Stimulated activated naive CD8-positive, alpha-beta T cell treated with anti-CD3 and anti-CD28 coated beads, Interleukin-15, Interleukin-2, amounts not matched to agents 100 U/mL and 50 U/mL, for 24 hours (primary cell): ENCODE measurements at places on chromosomes 12 and 14.

GRCh38 chr14:74038020-74038859 is 19.1 kb downstream of the BBOF1 start:
- DNase-seq = no peak

DNA sequence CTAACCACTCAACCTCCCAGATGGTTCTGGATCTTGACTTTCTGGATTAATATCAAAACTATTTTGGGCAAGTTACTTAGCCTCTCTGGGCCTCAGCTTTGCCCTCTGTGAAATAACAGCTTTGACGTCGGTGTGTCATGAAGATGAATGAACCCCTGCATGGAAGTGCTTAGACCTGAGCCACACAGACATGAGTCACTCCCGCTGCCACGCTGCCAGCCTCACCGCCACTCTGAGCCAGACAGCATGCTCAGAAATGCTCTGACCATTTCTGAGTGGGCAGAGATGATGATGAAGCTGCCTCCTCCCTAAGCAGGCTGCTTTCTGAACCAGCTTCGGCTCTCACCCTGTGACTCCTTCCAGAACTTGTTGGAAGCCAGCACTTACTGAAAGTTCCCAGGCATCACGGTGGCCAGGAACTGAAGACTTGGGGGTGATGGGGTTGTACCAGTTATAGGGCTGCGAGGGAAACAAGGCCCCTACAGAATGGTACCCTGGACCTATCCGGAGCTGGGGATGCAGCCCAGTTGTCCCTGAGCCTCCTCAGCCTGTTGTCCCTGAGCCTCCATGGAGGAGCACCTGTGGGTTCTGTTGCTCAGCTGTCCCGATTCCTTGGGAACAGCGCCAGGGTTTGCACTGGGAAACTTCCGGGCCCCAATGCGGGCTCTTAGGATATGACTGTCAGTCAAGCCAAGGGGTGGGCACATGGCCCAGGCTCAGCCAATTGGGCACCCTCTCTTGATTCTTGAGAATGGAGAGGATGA is 2.0 kb upstream of the CCDC197 start:
- DNase-seq = peak; percentile 72

DNA sequence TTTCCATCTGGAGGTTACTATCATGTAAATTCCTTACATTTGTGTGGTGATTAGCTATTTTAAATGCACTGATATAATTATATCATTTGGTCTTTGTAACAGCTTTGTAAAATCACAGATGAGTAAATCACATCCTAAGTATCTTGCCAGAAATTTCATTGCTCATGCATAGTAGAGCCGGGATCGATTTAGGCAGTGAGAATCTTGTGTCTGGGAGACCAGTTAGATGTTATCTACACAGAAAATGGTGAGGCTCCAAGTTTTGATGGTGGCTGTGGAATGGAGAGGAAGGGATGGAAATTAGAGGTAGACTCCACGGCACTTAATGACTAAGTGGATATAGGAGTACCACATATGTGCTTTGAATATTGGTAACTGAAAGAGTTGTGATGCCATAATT is 156.3 kb downstream of the MSRB3 start:
- DNase-seq = no peak

GRCh38 chr12:42463671-42464070 is 125.9 kb downstream of the PRICKLE1 start:
- DNase-seq = no peak

GRCh38 chr12:121916719-121917118 is 1.7 kb upstream of the CFAP251 start:
- DNase-seq = no peak

GRCh38 chr12:56129206-56129941 is 1.3 kb downstream of the ESYT1 start:
- peak; percentile 80 for DNase-seq

DNA sequence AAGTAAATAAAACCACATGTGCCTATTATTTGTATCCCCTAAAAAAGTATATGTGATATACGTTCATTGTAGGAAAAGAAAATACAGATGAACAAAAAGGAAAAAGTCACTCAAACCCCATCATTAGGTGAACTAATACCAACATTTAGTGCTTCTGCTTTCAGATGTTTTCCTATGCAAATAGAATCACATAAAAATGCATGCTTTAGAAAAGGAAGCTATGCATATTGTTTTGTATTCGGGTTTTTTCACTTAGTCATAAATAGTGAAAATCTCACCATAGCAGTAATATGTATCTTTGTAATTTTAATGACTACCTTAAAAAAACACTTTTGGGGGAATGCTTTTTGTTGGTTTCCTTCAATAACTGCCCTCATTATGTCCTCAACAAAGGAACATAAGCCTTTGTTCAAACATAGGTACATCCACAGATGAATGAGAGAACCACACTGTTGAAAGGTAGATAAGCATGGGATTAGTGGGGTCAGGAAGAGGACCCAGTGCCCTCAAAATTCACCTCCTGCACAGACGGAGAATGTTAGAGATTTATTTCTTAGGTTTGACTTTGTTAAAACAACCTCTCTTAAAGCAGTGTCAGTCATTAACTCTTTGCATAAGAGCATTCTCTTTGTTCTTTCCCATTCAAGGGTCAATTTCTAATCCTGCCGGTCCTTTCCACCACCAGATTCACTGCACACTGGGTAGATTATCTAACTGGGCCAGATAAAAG is 6.5 kb downstream of the AMDHD1 start:
- no peak for DNase-seq

DNA sequence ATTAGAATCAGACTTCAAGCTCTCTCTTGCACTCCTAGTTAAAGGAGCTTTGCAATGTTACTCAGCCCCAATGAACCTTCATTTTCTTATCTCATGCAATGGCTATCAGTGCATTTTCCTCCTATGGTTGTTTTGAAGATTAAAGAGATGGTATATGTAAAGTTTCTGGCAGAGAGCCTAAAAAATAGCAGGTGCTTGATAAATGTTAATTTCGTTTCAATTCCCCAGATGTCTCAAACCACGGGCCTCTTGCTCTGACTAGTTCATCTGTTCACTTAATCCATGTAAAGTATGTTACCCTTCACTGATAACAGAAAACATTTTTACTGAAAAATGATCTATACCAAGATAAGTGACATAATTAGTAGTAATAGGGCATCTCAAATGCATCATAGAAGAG is 735.4 kb upstream of the USP15 start:
- no peak for DNase-seq

DNA sequence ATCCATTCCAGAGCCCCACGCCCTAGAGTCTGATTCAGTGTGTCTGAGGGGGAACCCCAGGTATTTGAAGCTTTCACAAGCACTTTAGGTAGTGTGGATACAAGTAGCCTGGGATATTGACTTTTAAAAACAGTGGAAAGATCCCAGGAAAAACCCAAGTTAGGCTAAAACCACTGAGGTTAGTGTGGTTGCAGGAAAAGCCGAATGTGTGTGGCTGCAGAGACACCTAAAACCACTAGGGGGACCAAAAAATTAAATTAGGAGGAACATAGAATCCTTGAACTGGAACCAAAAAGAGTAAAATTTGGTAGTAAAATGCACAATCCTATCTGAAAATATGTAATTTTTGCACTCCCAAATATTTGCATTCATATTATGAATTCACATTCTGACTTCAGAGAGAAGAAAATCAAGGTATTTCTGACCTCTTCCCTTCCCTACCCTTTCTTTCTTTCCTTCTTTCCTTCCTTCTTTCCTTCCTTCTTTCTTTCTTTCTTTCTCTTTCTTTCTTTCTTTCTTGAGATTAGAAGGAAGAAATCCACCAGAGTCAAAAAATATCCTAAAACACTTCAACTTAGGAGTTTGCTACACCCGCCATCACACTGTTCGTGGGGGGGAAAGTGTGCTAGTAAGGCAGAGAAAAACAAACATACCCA is 37.8 kb downstream of the SLCO1A2 start:
- DNase-seq = peak; percentile 5

GRCh38 chr14:40371011-40371410 is 938.8 kb upstream of the FBXO33 start:
- no peak for DNase-seq

GRCh38 chr14:35387219-35387618 is 17.3 kb downstream of the NFKBIA start:
- no peak for DNase-seq

- no peak for DNase-seq
These were observed 31.1 kb downstream of the MYF5 start for GRCh38 chr12:80747800-80748199.

GRCh38 chr12:128857133-128857763 is 4.0 kb downstream of the GLT1D1 start:
- DNase-seq = no peak

- DNase-seq = no peak
These were observed 140.1 kb upstream of the CPSF6 start for GRCh38 chr12:69099201-69099837.

DNA sequence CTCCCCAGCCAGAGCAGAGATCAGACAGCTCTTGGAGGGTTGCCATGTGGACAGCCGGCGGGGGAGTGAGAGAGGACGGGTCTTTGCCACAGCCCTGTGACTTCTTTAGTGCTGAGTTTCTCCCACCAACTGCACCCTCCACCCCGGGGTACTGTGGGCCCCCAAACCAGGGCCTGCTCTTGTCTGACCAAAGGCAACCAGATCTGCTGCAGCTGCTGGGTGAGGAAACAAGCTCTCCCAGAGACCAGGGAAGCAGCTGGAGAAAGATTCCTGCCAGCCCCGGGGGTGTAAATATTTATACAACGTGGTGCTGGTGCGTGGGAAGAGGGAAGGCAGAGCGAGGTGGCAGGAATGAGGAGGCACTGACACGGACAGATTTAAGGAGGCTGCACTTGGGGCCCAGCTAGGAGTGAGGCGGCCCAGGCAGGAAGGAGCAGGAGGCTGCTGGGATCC is 14.3 kb upstream of the ZFP36L1 start:
- no peak for DNase-seq

DNA sequence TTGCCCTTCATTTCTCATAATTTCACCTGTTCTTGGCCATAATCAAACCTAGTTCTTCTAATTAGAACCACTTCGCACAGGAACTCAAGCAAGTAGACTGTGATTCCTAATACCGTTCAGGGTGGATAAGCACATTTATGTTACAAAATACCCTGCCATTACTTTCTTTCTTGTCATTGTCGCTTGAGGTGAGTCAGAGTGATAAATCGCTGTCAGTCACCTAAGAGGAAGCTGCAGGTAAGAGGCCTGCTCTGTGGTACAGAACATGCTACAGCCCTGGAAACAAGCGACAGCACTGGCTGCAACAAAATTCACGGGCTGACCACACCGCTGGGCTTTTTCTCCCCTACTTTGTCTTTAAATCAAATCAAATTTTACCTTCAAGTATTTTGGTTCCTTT is 218.2 kb downstream of the ANO6 start:
- no peak for DNase-seq

DNA sequence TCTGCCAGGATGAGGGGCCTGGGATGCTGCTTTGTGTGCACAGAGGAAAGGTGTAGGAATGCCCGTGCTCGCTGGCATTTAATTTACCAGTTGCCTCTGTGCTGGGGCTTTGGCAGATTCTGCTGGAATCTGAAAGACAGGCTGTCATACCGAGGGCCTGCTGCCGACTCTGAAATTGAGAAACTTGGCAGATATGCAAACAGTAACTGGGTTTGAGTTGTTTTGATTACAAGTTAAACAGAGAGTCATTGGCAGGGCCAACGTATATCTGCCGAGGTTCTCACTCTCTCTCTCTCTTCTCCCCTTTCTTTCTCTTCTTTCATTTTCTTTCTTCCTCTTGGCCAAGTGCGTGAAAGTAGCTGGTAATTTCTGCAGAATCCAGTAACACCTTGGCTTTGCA is 618.7 kb downstream of the VRK1 start:
- no peak for DNase-seq

GRCh38 chr14:104333646-104334423 is 195.4 kb downstream of the KIF26A start:
- no peak for DNase-seq

DNA sequence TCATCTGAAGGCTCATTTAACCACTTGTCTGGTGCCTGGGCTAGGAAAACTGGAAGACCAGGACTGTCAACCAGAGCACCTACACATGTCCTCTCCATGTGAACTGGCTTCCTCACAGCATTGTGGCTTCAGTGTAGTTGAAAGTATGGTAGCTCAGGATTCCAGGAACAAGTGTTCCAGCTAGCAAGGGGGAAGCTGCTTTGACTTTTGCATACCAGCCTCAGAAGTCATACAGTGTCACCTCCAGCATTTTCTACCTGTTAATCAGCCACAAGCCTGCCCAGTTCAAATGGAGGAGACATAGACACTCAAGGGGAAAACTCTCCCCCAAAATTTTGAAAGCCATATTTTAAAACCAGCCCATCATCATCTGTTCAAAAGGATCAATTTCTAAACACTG is 212.8 kb upstream of the CAND1 start:
- no peak for DNase-seq

DNA sequence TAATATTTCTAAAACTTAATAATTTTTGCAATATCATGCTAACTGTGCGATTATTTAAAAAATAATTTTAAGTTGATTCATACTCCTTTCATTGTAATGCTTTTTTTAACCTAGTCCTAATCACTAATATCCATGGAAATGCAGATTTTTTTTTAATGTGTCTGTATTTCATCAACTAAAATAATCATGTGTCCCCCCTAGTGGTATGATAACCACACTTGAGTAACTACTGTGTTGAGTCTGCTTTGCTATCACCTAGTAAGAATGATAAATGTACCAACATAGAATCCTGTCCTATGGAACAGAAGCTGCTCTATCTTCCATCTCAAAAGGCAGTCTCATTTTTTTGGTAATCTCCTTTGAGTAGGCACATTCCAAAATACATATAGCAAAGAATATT is 19.1 kb upstream of the SYNE2 start:
- no peak for DNase-seq

- DNase-seq = no peak
These were observed 269.9 kb upstream of the PLEKHG7 start for GRCh38 chr12:92432724-92433441.

DNA sequence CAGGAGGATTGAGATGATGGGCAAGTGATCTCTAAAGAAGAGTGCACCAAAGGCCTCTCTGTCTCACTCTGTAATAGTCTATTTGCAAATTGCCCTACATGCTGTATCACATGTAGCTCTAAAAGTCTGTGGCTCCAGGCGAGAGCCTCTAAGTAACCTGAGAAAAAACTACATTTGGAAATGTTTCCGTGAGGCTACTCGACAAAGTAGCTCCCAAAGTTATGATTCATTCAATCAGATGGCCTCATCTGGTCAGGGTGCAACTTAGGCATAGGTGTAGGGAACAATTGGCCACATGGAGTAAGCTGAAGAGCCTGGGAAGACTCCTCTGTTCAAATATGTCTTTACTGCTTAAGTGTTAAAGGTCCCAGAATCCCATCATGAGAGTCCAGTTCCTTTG is 155.4 kb upstream of the PLEKHG7 start:
- DNase-seq = no peak

- DNase-seq = no peak
These were observed at the start of gene TMEM30B for GRCh38 chr14:61281186-61281947. TSS of gene TMEM30B (minus strand) at chr14:61281338. CDS start at chr14:61281147, 191 bp downstream.

DNA sequence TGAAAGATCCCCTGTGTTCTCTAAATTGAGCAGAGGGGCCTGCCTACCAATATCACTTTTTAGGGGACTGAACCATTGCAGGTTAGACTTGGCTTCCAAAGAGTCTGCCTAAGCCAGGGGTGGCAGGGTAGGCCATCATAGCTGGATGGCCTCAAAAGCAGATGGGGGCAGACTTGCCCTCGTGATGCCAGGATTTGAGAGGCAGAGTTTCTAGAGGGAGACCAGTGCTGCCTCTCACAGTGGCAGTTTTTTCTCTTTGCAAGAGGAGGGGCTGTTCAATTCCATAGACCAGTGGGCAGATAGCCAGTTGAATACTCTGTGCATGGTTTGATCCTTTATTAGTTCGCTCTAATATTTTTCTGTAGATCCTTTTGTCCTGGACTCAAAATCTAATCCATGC is 23.8 kb upstream of the SMCO2 start:
- no peak for DNase-seq

- no peak for DNase-seq
These were observed 263.9 kb downstream of the KTN1 start for GRCh38 chr14:55843718-55844403.
